ENCODE measurements at places on chromosomes 12 and 14. TPM values are rescaled to one million over a fixed set of nuclear protein-coding genes. Genes with fewer than 3 reads are reported as not detected.

P2RX2 gene
- total RNA-seq = not detected

GRCh38 chr14:58861586-58861985, 223.8 kb downstream of the DACT1 start:
- no peak for DNase-seq

GRCh38 chr14:104096751-104097700, 11.5 kb downstream of the ASPG start:
- DNase-seq = no peak

PLCZ1 gene
- total RNA-seq = not detected

FAM222A gene
- 0.31 TPM for total RNA-seq

GRCh38 chr14:104237651-104238423, 99.5 kb downstream of the KIF26A start:
- DNase-seq = no peak

GRIP1 gene
- 6.8 TPM for total RNA-seq

KCNK13 gene
- total RNA-seq = not detected

DNA sequence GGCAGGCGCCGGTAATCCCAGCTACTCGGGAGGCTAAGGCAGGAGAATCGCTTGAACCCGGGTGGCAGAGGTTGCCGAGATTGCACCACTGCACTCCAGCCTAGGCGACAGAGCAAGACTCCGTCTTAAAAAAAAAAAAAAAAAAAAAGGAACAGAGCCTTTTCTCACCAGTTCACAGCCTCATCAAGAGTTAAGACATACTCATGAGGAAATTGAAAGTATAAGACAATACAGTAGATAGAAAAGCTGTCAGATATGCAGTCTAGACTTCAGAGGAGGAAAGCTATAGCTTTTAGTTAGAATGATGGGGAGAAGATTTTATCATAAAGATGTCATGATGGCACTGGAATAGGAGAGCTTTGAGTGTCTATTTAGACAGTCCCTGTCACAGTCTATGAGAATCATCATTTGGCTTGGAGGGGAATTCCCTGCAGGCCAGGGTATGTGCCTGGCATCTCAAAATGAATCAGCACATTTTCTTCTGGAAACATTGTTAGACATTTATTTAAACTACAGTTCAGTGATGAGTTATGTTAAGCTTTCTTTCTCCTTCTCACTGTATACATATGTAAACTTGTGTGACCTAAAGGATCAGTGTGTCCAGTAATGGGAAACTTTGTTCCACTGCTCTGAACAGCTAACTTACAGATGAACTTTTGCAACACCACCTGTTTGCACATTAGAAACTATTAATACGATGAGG, 2.9 kb upstream of the RAB35 start:
- no peak for DNase-seq

DNA sequence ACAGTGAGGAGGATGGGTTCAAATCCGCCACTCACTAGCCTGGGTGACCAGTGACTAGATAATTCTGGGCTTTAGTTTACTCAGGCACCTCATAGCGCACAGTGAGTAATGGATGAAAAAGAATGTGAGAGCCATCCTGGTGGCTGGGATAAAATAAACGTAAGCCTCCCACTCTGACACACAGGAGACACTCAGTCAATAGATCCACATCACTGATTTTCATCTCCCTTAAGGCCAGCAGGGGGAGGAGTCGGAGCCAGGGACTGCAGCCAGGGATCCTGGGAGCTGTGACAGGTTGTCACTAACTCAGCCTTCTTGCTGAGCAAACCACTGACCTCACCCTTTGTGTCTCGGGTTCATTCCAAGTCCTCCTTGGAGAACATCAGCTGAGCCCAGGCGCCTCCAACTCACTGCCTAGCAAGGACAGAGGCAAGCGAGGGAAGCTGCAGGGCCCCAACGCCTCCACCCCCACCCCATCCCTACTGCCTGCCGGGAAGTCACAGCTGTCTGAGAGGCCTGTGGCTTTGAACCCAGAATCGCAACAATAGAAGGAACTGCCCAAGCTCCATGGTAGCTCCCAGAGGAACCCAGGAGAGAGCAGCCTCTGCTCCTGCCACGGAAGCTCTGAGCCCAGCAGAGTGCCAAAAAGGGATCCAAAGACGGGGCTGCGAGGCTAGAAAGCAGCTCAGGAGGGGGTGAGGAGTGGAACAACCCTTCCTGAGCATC, 30.7 kb downstream of the PXN start:
- peak; percentile 85 for DNase-seq

DNA sequence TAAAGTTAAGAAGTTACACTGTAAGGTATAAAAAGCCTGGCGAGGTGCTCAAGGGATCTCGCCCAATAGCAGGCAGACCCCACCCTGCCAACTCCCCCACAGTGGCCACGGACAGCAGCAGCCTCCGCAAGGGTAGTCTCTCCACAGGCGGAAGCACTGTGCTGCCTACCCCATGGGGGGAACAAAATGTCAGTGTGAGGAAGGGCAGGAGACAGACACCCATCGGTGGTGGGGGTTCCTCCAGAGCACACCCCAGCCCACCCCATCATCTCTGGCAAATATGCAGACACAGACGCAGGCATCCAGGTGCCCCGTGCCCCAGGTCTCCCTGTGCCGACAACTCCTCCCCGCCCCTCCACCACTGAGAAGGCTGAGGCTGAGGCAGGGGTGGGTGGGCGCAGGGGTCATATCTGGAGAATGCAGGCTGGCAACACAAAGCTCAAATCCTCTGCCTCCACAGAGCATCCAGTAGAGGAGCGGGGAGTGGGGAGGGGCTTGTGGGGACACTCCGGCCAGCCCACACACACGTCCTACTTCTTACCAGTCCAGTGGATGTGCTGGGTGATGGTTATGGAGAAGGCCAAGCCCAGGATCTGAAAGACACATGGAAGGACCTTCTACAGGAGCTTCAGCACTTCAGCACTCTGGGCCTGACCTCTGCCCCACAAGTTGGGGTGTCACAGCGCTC, 68.3 kb upstream of the DDX11 start:
- no peak for DNase-seq

SLC25A3 gene
- total RNA-seq = 626 TPM

GRCh38 chr12:12901158-12901791, 9.9 kb downstream of the GPRC5A start:
- DNase-seq = peak; percentile 96

- DNase-seq = no peak
These were observed 31.6 kb downstream of the LRCOL1 start for GRCh38 chr12:132578826-132579225.

TGM1 gene
- total RNA-seq = 4.3 TPM
